Vagina (tissue), 2 donors: ENCODE measurements at places on chromosomes 16 and 17.

DNA sequence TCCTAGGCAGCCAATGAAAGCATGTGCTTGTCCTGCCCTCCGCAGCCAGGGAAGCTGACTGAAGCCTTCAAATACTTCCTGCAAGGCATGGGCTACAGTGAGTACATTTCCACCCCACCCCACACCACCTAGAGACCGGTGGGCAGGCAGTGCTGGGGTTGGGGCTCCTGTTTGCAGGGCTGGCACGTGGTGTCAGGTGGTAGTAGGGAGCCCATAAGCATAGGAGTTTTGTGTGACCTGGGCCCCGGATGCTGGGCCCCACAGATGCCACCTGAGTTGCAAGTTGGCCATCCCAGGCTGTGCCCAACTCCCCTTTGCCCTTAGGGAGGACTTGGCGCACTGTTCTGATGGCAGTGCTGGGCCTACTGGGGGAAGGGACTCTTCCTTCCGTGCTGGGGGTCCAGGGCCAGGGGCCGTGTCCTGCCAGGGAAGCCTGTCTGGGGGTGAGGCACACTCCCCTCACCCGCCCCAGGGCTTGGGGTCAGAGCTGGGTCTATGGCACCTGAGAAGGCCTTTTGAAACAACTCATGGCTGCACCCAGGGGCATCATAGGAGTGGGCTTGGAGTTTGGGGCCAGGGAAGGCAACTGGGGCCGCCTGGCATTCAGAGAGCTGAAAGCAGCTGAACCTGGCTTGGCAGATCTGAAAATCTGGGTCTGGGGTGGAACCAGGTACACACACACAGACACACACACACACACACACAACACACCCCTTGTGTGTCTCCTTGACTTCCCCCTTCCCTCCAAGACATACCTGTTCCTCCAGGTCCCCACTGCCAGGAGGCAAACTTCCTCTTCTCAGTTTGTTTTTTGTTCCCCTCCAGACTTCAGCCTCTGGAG lies 5.8 kb upstream of the SETD6 start:
- DNase-seq, result no peak

GRCh38 chr16:56309008-56309407 lies 116.3 kb downstream of the AMFR start:
- DNase-seq, result no peak

DNA sequence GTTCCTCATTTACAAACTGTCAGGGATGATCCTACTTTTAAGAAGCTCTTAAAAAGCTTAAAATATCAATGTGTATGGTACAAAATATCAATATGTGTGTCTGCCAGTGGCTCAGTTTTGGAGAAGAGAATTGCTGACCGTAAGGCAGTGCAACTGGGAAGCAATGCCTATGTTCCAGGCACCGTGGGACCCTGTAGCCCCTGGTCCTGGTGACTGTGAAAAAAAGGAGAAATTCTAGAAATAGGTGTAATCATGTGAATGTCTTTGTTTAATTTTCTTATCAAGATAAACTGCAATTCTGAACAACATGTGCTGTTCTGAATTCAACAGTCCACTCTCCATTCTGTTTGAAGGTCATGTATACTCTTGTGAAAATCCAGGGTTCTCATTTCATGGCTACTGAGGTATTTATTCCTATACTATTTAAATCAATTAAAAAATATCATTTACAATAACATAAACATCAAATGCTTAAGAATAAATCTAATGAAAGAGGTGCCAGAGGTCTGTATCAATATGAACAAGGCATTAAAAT lies 9.4 kb upstream of the HP start:
- no peak for DNase-seq

GRCh38 chr17:71649941-71650350 lies 470.9 kb upstream of the SOX9 start:
- no peak for DNase-seq
